Tibial nerve (tissue), 4 donors: ENCODE measurements at places on chromosomes 16 and 17.

GRCh38 chr16:61564716-61565115 lies 471.5 kb downstream of the CDH8 start:
- no peak for DNase-seq

DNA sequence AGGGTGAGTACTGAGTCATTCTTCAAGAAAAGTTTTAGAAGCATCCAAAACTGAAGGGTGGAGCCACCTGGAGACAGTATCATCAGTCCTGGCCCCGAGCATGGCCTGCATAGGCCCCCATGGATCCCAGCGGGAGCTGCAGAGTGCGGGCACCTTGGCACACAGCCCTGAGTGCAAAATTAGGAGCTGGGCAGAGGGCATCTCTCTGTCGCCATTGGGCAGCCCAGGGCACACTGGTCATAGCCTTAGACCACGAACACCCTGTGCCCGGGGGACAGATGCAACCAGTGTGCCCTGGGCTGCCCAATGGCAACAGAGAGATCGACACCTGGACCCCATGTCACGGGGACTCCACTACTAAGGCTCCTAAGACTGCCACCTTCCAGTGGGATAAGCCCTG lies 14.6 kb downstream of the MAPT start:
- no peak for DNase-seq

- no peak for DNase-seq
Measured at GRCh38 chr17:76820561-76820960, 47.6 kb upstream of the MGAT5B start.

DNA sequence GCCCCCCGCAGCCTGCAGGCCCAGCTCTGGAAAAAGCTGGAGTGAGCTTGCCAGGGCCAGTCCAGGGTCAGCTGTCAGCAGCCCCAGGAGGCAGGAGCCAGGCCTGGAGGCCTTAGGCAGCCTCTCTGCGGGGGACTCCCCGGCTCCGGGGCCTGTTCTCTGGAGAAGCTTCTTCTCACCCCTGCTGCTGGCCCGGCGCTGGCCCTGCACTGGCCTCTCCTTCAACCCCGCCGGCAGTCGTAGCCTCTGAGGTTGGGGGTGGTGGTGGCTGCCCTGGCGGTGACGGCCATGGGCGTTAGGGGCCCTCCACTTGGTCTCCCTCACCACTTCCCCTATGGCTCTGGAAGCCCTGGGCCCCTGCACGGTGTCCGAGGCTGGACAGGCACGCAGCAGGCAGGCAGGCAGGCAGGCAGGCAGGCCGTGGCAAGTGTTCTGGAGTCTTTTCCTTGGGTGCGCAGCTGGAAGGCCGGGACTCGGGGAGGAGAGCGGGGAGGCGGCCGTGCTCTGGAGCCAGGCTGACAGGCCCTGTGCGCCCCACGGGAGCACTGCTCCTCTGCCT lies 2.1 kb downstream of the FOXF1 start:
- no peak for DNase-seq

- DNase-seq: no peak
Measured at GRCh38 chr17:4852567-4853207, 19.5 kb downstream of the MINK1 start.

DNA sequence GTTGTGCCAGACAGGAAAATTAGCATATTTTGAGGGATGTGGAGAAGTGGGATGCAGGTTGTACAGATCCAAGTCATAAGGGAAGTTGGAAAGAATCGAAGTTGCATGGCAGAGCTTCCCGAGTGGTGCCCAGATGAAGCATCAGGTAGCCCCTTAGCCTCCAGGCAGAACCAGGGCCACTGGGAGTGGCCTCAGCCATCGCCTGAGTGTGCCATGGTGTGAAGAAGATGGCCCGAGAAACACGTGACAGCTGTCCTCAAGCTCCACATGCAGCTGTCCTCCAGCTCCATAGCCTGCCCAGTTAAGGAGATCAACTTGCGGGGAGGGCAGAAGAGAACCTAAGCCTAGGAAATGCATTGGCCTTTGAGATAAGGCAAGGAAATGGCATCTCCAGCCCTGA lies 33.5 kb downstream of the TMC6 start:
- DNase-seq: no peak
